ENCODE measurements at places on chromosomes 3 and 15.

GRCh38 chr3:66602237-66602636, 101.4 kb upstream of the LRIG1 start:
- DNase-seq, result no peak

- DNase-seq, result no peak
These were observed 31.4 kb downstream of the FSD2 start for GRCh38 chr15:82774496-82774895.

DNA sequence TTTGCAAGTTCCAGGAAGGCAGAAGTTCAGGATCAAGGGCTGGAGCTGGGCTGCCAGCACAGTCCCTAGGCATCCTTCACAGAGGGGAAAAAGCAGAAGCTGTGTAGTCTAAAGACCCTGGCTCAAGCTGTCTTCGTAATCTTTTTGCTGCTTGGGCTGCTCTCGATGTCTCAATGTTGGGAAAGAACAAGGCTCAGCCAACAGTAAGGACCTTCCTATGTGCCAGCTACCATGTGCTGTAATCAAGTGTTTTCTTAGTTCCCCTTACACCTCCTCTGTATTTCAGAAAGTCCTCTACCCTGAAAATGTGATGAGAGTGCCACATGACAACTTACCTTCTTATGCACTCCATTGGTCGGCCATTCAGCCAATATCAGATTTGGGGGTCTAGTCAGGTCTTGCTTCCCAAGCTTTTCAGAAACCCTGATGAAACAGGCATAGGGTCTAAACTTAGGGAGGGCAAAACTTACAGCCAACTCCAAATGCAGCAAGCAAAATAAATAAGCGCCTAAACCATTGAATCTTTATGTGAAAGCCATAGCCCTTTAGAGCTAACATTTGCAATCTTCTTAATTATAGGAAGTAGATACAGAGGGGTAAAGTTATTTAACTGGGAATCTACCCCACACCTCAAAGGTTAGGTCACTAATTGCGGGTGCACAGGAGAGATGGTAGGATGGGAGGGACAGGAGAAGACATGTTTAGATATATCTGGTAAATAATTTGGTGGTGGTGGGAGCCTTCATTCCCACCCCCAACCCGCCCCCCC, 1.2 kb upstream of the EDEM1 start:
- DNase-seq, result no peak

GRCh38 chr3:64561325-64561843, 126.4 kb downstream of the ADAMTS9 start:
- no peak for DNase-seq

DNA sequence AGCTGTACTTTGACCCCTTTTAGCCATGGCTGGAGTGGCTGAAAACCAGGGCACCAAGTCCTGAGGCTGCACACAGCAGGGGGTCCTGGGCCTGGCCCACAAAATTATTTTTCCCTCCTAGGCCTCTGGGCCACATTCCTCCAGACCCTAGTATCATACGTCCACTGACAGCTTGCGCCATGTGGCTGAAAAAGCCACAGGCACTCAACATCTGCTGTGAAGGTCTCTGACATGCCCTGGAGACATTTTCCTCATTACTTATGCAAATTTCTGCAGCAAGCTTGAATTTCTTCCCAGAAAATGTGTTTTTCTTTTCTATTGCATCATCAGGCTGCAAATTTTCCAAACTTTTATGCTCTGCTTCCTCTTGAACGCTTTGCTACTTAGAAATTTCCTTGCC, 239.0 kb downstream of the SQOR start:
- DNase-seq, result no peak

DNA sequence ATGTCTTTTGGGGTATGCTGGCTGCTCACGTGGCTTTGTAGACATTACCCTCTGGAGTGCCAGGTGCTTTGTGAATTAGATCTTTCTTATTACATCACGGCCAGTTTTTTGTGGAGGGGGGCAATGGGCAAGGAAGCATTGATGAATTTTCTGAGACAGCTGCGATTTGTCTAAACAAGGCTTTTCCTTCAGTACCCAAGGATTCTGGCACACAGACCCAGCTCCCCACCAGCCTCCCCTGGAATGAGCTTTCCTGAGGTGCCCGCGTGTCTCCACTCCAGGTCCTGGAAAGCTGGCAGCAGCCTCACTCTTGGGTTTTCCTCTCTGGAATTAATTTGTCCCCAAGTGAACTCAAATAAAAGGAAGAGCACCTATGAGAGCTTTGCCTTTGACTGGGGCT, 157.6 kb upstream of the CTDSPL start:
- DNase-seq, result no peak

DNA sequence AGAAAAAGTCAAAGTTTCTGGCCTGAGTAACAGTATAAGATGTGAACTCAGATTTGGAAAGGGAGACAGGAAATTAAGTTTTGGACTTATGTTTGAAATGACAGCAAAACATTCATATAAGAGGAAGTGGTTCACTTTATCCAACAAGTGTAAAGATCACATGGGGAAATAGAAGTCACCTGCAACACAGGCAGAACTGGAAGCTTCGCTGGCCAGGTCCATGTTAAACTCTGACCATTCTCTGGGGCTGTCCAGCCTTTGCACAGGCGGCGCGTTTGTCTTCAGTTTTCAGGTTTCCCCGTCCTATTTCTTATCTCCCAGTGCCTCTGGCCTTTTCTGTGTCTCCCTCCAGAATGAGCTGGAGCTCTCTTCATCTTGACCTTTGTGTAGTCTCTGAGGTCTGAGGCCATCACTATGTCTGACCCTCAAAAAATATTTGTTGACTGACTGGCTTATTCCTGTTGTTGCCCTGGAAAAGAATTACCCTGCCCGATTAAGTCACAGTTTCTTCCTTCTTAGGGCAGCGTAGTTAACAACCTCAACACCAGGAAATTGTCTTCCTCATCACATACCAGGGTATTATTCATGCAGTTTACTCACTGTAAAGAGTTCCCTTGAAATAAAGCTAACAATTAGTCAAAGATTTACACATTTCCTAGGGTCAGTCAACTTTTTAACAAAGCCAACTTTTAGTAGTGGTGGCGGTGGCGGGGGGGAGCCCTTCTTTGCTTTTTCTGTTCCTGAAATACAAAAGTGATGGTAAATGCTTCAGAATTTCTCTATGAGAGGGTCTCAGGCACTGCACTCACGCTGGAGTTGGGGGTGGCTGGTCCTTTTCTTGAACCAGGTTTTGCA, 959 bp upstream of the RASA2 start:
- DNase-seq, result peak; percentile 38

GRCh38 chr15:101022306-101022705, 103.1 kb downstream of the LRRK1 start:
- no peak for DNase-seq

- no peak for DNase-seq
These were observed 19.2 kb downstream of the RAD51 start for GRCh38 chr15:40714144-40714543.

- DNase-seq, result no peak
These were observed 4.3 kb upstream of the TSEN2 start for GRCh38 chr3:12479919-12480427.

- DNase-seq, result no peak
These were observed 47.0 kb downstream of the EXD1 start for GRCh38 chr15:41183581-41183980.

DNA sequence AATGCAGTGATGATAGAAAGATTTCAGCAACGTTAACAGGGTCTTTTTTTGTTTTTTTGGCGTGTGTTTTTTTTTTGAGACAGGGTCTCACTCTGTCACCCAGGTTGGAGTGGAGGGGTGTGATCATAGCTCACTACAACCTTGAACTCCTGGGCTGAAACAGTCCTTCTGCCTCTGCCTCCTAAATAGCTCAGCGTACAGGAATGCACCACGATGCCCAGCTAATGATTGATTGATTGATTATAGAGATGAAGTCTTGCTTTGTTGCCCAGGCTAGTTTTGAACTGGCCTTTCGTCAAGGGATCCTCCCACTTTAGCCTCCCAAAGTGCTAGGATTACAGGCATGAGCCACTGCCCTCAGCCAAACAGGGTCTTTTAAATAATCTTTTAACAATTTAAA, 7.0 kb downstream of the CHP1 start:
- no peak for DNase-seq

GRCh38 chr15:100249096-100249815, 92.5 kb downstream of the ADAMTS17 start:
- DNase-seq, result no peak

GRCh38 chr15:20407553-20407952, 134.0 kb downstream of the GOLGA6L6 start:
- DNase-seq, result no peak

GRCh38 chr3:194082743-194083636, 53.0 kb upstream of the HES1 start:
- DNase-seq, result no peak

- no peak for DNase-seq
These were observed 15.0 kb downstream of the MYLK start for GRCh38 chr3:123869165-123869564.

- no peak for DNase-seq
These were observed 56.8 kb downstream of the CPN2 start for GRCh38 chr3:194294199-194294894.

- no peak for DNase-seq
These were observed 32.9 kb upstream of the CRTC3 start for GRCh38 chr15:90496791-90497190.

DNA sequence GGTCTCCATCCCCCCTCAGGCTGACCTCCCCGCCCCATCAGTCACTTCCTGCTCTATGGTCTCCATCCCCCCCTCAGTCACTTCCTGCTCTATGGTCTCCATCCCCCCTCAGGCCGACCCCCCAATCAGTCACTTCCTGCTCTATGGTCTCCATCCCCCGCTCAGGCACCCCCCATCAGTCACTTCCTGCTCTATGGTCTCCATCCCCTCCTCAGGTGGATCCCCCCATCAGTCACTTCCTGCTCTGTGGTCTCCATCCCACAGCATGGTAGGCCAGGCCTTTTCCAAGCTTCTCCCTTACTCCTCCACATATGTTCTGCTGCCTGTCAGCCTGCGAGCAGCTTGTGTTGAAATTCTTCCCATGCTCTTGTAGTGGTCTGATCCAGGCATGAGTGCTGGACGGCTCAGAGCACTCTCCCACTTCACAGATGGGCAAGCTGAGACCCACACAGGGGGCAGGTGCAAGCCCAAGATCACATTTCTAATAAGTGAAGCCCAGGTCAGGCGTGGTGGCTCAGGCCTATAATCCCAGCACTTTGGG, 36.8 kb downstream of the BDH1 start:
- DNase-seq, result peak; percentile 37

DNA sequence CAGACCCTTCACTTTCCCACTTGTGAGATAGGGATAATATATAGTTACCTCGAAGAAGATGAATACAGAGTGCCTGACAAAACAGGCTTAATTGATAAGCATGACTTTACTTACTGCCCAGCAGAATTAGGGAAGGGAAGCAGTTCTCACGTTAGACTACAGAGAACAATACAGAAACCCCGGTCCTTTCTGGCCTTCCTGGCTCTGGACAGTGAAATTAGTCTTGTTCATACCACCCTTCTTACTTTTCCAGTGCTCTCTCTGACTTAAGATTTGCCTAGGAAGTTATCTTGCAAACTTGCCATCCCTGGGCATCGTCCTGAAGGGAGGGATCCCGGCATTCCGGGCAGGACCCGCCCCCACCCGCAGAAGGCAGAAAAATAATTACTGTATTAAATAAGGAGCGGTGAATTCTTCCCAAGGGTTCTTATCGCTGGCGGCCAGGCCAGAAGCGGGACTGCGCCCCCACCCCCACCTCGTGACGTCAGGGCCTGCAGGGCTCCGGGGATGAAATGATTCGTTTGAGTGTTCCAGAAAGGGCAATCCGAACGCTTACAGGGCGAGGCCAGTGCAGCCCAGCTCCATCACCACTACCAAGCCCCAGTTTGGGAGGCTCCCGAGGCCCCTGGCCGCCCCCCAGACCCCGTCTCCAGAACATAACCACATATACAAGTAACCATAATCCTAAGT, 8.4 kb downstream of the SOX2 start:
- no peak for DNase-seq

- DNase-seq, result peak; percentile 20
These were observed 49.9 kb upstream of the NEDD4 start for GRCh38 chr15:56042982-56043980.

GRCh38 chr3:52270252-52270754, 8.1 kb downstream of the WDR82 start:
- DNase-seq, result no peak

- DNase-seq, result peak; percentile 65
These were observed at the start of gene PPM1M for GRCh38 chr3:52245322-52246263. Gene PPM1M, plus strand, starts transcription at chr3:52245759. Its CDS starts 66 bp downstream, at chr3:52245825.

- DNase-seq, result no peak
These were observed 124.2 kb upstream of the LMOD3 start for GRCh38 chr3:69246612-69247011.

DNA sequence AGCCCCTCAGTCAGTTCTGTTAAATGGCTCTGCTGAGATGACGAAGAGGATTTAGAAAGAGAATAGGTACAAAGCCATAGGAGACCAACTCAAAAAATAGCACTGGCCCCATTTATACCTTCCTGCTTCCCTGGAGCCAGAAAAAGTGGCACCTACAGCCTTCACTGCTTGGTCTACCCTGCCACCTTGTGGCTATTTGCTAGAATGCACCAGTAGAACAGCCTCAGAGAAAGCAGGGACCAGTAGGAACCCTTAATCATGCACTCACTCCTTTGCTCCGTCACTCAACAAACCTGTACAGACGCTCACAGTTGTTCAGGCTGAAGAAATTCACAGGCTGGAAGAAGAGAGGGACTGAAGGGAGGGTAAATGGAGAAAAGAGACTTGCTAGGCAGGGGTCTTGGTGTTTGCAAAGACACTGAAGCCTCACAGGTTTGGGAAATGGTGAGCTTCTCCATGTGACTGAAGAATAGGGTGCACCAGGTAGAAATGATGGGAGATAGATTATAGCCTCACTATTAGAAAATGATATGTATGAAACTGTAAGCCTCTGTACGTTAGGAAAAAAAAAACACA, 12.1 kb upstream of the RTP2 start:
- DNase-seq, result peak; percentile 74

DNA sequence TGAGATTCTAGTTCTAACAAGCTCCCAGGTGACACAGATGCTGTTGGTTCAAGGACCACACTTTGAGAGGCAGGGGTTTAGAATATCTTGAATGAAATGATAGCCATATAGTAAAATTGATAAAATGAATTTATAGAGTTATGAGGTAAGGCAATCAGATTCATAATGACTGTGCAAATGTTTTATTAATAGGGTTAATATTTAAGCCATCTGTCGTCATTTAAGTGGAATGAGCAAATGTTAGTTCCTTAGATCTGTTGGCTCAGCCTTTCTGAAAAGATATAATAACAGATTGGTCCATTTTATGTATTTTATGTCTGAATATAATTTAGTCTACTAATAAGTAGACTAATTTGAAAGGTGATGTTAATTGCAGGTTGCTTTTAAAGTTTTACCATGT, 12.9 kb downstream of the REC114 start:
- DNase-seq, result no peak

All from stimulated activated naive CD8-positive, alpha-beta T cell treated with anti-CD3 and anti-CD28 coated beads, Interleukin-15, Interleukin-2, amounts not matched to agents 100 U/mL and 50 U/mL, for 24 hours (primary cell).